T-helper 2 cell treated with Interferon-gamma antibody and Interleukin-4, amounts not matched to agents 5 μg/mL and 100 μg/mL, for 36 hours (primary cell): ENCODE measurements at places on chromosomes 2 and 18.

- no peak for DNase-seq
- no peak overlapping the region for H3K4me3 ChIP-seq
- no peaks in the 10 kb centered on the region for H3K4me1 ChIP-seq
- H3K27ac ChIP-seq, result no peak overlapping the region
Measured at GRCh38 chr2:163247156-163247846, 408.7 kb upstream of the KCNH7 start.

DNA sequence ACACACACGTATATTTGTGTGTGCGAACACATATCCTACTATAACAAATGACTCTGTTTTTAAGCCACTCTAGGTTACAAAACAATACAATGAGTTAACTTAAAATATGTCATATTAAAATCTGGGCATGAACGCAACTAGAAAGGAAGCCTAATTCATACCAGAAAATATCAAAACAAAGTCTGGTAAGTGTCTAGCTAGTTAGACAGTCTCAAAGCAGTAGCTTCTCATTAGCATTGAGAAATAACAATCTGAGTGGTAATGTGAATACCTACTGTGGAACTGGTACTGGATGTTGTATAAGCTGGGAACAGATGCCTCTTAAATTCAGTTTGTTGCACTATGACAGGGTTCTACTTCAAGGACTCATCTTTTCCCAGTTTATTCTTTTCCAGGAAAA lies 32.5 kb upstream of the WIPF1 start:
- H3K27ac ChIP-seq, result no peak overlapping the region
- no peaks in the 10 kb centered on the region for H3K27me3 ChIP-seq
- peak overlapping the region; percentile 87 for H3K4me3 ChIP-seq
- DNase-seq, result no peak
- H3K4me1 ChIP-seq, result peaks cover 63% of the 10 kb centered on the region

DNA sequence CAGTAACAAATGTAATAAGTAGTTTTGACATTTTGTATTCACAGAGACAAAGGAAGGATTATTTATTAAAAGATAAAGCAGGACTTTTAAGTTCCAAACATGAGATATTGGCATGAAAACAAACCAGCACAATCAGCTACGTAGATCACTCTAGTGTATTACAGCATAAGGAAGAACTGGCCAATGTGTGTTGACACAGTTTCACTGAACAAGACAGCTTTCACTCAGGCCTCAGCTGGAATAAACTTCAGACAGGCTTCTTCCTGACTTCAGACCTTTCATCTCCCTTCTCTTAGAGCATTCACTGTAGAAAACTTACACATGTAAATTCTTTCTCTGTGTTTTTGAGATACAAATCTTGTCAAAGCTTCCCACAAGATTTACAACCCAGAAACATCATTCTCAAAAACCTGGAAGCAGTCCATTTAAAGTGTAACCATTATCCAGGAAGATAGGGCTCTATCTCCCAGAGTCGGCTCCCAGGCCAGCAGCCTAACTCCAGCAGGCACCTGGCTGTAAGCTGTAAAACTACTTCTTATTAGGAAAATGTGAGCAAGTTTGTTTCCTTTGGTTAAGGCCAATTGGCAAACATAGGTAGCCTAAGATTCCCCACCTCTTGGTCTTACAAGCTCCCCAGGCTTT lies 768.3 kb upstream of the CDH7 start:
- no peak overlapping the region for H3K27ac ChIP-seq
- no peaks in the 10 kb centered on the region for H3K36me3 ChIP-seq
- DNase-seq, result no peak
- H3K4me1 ChIP-seq, result no peaks in the 10 kb centered on the region
- H3K4me3 ChIP-seq, result no peak overlapping the region

- H3K36me3 ChIP-seq, result peaks cover 31% of the 10 kb centered on the region
- peak; percentile 55 for DNase-seq
- no peaks in the 10 kb centered on the region for H3K27me3 ChIP-seq
- H3K4me3 ChIP-seq, result no peak overlapping the region
Measured at GRCh38 chr2:106107509-106108131, 86.5 kb downstream of the UXS1 start.

DNA sequence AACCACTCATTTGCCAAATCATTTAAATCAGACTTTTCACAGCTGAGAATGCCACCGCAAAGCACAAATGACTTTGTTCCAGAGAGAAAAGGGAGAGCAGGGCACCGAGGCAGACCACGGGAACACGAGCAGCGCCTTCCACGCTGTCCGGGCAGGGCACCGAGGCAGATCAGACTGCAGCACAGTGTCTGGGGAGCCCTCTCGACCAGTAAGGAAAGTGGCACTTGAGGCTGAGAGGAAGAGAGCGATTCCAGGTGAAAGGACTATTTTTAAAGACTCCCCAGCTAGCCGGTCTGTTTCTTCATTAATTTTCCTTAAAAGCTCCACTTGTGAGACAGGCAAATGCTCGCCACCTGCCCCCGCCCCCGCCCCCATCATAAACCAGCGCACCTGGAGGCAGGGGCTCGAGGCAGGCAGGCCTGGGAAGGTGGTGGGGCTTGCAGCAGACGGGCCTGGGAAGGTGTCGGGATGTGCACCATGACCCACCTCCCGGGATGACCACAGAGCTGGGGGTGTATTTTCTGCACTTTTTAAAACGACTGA lies 80.9 kb upstream of the CTDP1 start:
- DNase-seq, result no peak
- H3K4me3 ChIP-seq, result no peak overlapping the region
- H3K4me1 ChIP-seq, result peaks cover 3% of the 10 kb centered on the region
- H3K27ac ChIP-seq, result no peak overlapping the region

- H3K4me1 ChIP-seq, result no peaks in the 10 kb centered on the region
- no peak overlapping the region for H3K4me3 ChIP-seq
- peaks cover 22% of the 10 kb centered on the region for H3K27me3 ChIP-seq
- DNase-seq, result no peak
Measured at GRCh38 chr2:19669559-19669958, 232.2 kb downstream of the TTC32 start.

GRCh38 chr18:64037812-64038414 lies 68.0 kb downstream of the SERPINB8 start:
- no peak overlapping the region for H3K4me3 ChIP-seq
- DNase-seq, result no peak
- no peak overlapping the region for H3K27ac ChIP-seq
